ENCODE measurements at places on chromosomes 3 and 15.

- no peak for DNase-seq
These were observed 132.2 kb downstream of the WDR72 start for GRCh38 chr15:53627279-53627678.

DNA sequence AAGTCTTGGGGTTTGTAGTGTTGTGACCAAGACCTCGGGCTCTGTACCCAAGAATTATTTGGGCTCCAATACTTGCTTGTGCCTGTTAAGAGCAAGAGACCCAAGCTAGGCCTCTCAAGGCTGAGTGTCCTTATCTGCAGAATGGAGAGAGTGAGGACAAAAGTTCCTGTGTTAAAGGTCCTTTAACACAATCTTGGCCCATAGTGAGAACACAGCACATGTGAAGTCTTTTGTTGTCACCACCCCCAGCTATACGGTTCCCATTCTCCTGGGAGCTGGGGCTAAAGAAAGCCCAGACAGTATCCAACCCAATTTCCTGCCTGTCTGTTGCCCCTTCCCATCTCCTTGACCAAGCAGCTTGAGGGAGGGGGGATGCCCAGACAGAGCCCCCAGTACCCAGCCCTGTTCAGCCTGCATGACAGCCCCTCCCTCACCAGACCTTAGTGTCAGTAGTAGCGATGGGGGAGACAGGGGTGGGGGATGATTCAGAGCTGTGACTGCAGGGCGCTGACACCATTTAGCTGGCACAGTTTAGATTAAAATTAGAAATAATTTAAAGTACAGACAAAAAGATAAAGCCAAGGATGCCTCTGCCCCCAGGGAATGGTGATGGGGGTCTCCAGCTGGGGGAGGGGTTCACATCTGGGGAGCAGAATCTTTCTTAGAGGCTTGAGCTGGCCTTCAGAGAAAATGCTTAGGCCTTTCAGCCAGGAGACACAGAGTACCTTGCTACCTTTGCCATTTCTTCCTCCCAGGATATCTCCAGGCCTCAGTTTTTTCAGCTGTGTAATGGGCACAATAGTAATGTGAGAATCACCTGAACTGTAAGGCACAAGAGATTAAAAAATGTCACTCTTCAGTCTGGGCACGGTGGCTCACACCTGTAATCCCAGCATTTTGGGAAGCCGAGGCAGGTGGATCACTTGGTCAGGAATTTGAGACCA lies 2.7 kb downstream of the PRKCD start:
- no peak for DNase-seq

DNA sequence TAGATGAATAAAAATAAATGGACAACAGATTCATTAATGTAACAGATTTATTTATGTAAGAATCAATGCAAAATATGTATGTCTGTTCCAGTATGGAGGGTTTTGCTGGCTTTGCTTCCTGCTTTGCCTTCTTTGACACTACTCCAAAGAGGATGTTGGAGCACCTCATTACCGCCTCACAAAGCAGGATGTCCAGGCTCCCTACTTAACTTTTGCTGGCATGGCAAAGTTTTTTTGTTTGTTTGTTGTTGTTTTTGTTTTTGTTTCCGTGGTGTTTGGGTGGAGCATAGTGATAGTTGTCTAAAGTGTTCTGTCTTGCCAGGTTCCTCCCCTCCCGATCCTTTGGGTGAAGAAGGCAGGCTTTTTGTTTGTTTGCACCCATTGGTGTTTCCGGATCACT lies 38.7 kb downstream of the DIPK2A start:
- DNase-seq = no peak

- no peak for DNase-seq
These were observed 16.3 kb downstream of the ITGA11 start for GRCh38 chr15:68415501-68416157.

GRCh38 chr3:4313606-4314293 lies 10.6 kb downstream of the SETMAR start:
- DNase-seq = no peak

DNA sequence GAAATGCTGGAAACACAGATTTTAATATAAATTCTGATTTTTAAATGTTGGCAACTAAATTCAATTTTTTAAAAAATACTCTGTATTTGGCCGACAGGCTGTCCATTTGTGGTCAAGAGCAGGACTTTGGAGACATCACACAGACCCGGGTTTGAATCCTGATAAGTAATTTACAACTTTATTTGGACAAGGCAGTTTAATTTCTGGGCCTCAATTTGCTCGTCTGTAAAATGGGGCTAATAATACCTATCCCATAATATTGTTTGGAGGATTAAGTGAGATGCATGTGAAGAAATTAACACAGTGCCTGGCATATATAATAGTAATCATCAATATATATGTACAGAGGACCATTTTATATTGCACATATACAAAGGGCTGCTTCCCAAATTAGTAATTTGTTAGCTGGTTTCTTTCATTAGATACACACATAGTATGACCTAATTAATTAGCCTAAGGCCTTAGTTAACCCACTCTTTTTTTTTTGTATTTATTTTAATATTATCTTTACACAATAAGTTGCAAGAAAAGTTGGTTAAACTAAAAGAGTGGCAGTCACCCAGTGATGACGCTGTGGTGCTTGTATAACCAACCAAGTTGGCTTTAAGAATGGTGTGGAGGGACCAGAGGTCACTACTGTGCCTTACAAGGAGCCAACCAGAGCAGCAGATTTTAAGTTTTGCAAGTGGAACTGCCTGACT lies 665 bp downstream of the PIGB start:
- DNase-seq = no peak

DNA sequence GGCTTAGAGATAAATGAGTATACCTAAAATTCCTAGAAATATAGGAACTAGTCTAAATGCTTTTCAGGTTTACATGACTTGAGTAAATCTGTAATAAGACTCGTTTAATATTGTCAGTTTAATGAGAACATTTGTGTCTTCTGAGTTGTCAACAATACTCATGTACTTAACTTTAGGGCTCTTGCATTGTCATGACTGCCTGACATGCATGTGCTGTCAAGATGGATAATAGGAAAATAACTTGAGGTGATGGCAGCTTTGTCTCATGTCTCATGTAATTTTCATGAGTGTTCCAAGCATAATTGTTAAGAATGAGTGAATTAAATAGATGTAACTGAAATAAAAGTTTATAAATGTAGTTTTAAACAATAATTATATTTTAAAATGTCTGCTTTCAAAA lies 45.1 kb upstream of the EIF1B start:
- DNase-seq = no peak

Data from activated naive CD4-positive, alpha-beta T cell treated with anti-CD3 and anti-CD28 coated beads, Interleukin-2, amount 50 U/mL, for 16 hours (primary cell).